MV-4-11 (cell line): ENCODE measurements at places on chromosomes 5 and 9.

GRCh38 chr5:139635191-139635590 lies 13.0 kb upstream of the CXXC5 start:
- DNase-seq: no peak

- no peak for DNase-seq
Observed at GRCh38 chr5:137313526-137314175, 185.5 kb downstream of the SPOCK1 start.

DNA sequence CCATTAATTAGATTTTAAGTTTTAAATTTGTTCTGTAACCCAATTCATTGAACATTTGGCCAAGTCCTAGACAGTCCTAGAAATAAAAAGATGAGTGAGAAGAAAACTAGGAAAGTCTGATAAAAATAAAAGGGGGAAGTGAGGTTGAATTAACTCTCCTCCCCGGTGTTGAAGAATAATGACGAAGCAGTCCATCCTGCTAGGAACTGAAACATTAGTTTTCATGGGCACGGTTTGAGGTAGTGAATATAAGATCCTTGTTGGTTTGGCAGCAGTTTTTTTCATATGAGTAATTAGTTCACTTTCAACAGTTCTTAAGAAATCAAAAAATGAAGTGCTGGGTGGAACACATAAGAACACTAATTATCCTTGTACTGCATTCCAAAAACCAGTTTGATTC lies 103.1 kb downstream of the MTREX start:
- DNase-seq: peak; percentile 94

- DNase-seq: no peak
Observed at GRCh38 chr5:74459984-74460383, 180.5 kb downstream of the ENC1 start.

DNA sequence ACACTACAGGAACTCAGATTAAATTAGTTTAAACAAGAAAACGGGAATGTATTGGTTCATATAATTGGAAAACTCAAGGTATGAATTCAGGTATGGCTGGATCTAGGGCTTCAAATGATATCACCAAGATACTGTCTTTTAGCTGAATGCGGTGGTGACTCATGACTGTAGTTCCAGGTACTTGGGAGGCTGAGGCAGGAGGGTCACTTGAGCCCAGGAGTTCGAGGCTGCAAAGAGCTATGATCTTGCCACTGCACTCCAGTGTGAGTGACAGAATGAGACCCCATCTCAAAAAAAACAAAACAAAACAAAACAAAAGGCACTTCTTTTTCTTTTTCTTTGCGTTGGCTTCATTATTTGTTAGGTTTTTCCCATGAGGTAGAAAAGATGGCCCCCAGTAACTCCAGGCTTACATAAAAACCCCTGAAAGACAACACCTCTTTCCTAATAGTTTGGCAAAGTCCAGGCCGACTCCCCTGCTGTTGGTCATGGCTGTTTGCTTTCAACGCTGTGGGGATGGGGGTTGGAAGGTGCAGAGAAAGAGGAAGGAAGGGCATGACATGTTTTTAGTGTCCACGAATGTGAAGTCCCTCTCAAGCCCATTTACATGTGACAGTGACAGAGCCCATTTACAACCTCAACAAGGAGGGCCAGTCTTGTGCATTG lies 39.8 kb upstream of the CRB2 start:
- peak; percentile 63 for DNase-seq

DNA sequence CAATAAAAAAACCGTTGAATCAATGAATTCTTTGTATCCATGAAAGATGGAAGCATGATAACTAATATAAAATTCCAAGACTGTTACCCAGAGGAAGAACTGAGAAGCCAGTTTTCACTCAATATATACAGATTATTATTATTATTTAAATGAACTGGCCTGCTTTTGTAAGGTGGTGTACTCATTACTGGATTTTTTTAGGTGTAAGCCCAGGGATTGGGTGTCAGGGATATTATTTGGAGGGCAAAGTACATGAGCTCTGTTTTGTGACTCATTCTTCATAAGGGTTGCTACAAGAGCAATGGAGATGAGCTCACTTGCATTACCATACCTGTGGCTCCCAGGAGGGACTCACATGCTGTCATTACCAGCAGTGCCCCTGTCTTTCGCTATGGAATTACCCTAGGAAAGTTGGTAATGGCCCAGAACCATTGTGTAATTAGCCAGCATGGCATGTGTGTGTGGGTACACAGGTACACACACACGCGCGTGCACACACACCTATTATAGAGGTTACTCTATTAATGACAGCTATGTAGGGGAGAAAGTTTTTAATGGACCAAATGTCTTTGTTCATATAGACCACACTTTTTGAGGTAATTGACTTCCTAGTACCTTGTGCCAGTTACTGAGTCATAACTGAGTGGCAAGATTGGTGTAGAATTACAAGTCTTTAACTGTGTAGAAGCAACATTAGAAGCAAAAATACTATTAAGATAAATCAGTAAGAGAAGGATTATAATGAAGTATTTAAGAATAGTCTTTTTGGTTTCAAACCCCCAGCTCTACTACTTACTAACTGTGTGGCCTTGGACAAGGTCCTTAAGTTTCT lies 143.4 kb downstream of the GDNF start:
- no peak for DNase-seq

DNA sequence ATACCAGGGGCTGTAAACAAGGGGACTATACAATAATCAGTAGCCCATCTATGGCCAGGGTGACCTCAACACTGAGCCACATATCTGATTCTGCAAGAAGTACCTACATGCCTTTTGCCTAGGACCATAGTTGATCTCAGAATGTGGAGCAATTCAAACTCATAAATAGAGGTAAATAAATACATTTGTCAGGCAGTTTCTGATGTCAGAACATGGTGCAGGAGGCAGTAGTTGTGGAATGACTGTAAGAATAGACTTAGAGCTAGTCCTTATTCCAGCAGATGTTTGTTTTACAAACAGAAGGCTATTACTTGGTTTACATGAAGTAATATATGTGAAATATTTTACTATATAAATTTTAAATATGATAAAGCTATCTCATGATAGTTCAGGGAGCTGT lies 330.7 kb upstream of the DAB2 start:
- no peak for DNase-seq

DNA sequence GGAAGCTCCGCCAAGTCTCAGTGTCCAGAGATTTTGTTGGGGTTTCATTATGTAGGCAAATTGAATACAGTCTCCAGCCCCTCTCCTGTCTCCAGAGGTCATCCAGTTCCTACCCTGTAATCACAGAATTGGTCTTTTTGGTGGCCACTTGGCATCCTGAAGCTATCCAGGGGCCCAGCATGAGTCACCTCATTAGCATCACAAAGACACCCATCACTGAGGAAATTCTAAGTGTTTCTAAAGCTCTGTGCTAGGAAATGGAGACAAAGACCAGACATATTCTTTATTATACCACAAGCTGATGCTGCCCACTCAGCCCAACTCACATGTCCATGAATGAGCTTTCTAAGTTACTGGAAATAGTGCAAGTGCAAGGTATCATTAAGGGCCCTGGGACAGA lies 229.9 kb downstream of the DOCK8 start:
- no peak for DNase-seq

- DNase-seq: no peak
Observed at GRCh38 chr9:114864471-114864870, 58.6 kb upstream of the TNFSF15 start.

GRCh38 chr9:96417661-96418082 lies 498 bp downstream of the ZNF367 start:
- DNase-seq: no peak

DNA sequence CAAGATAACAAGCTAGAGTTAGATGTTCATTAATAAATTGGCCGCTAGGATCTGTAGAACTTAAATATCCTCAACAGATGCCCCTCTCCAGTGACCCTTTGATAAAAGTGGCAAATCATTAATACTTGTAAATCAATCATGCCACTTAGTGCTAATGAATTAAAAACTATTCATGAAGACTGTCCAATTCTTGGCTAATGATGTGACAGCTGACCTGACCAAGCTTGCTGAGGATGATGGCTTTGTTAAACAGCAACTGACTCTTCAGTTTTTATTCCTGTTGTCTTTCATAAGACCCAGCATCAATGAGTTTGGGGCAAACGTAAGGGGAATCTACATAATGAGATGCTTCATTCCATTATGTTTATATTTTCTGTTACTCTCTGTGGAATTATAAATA lies 396.8 kb upstream of the NMUR2 start:
- DNase-seq: no peak

DNA sequence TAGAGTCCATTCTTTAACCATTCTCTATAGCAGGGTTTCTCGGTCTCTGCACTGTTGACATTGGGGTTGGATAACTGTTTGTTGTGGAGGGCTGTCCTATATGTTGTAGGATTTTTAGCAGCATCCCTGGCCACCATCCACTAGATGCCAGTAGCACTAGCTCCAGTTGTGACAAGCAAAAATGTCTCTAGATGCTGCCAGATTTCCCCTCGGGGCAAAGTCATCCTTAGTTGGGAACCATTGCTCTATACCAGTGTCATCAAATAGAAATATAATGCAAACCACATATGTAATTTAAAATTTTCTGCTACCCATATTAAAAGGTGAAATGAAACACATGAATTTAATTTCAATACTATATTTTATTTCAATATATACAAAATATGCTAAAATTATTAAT lies 2.9 kb downstream of the TTC23L start:
- DNase-seq: no peak

GRCh38 chr5:6404129-6404528 lies 25.8 kb upstream of the MED10 start:
- no peak for DNase-seq

DNA sequence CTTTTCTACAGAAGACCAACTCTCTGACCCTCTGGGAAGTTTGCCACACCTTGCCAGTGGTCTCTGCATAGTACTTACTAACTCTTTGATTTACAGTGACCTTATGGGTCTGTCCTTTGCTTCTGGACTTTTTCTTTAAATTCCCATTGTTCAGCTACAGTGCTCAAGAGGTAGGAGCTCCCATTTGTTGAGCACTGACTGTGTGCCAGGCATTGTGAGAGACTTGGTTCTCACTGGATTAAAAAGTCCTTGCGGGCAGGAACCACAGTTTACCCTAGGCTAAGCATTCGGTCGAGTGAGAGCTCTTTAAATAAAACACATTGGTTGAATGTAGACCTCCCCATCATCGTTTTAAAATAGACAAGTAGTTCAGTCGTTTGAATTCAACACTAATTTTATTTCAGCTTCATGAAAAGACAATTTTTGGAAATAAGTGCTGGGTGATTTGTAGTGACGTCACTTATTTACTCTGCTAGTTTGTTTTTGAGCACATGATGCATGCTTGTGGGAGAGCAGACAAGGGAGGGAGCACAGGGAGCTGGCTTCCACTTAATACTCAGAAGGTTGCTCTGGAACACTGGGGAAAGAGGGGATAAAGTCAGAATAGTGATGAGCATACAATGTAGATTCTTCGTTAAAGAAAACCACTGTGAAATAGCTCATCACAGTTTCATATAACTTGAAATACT lies 27.1 kb downstream of the RASGRF2 start:
- no peak for DNase-seq

GRCh38 chr9:105967797-105968196 lies 273.5 kb downstream of the TMEM38B start:
- DNase-seq: no peak

GRCh38 chr5:140182075-140182711 lies 7.2 kb downstream of the CYSTM1 start:
- no peak for DNase-seq

GRCh38 chr5:38595132-38595745 lies 38.8 kb upstream of the LIFR start:
- no peak for DNase-seq

GRCh38 chr5:2780421-2781171 lies 29.1 kb upstream of the IRX2 start:
- DNase-seq: no peak

DNA sequence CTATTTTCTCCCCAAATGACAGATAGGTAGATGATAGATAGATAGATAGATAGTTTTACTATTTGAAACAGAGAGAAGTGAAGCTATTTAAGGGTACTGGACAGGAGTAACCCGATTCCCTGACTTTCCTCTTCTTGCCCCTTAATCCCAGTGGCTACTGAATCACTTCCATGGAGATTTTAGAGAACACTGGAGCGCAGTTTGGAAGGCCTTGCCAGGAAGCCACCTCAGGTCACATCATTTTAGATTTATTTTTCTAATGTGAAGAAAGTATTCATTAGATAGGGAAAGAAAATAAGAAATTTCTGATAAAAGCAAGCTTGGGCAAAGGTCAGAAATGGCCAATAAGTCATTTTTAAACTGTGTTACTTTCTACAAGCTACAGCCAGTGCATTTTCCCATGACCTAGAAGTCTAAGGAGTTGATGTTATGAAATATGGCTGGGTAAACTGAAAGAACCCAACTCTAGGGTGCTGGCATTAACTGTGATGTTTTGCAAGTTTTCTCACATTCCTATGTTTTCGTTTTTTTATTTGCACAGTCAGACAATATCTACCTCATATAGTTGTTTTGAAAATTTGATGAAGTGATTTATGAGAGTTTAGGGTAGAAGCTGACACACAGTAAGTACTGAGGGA lies 544.7 kb upstream of the PTGER4 start:
- no peak for DNase-seq

- DNase-seq: no peak
Observed at GRCh38 chr9:133768859-133769510, 30.8 kb upstream of the SARDH start.

DNA sequence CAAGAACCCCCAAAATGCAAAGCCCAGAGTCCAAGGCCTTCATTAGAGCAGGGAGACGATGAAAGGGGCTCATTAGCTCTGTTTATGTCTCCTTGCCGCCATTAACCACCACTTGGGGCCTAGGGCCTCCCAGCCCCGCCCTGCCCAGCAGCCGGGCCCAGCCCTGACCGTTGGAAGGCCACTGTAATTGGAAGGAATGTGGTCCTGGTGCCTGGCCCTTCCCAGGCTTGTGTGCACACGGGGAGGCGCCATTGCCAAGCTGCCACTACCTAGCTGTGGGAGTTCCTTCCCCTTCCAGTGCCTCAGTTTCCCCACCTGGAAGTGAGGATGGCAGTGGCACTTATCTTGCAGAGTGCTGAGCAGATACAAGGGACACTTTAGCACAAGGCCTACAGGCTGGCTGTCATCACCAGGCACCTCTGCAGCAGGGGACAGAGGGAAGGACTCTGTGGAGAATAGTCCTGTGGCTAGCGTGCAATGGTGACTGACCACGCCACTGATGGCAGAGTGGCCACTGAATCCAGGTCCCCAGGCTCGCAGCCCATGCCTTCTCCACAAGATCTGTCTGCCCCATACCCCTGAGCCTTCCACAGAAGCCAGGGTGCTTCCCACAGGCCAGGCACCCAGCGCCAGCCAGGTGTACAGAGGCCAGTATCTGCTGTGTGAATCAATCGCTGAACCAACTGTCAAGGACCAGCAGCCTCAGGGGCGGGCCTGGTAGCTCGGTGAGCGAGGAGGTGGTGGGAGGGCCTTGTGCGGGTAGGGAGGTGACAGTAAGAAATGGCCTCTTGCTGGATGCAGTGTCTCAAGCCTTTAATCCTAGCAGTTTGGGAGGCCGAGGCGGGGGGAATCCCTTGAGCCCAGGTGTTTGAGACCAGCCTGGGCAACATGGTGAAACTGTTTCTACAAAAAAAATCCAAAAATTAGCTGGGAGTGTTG lies 20.8 kb downstream of the GBGT1 start:
- DNase-seq: no peak

- no peak for DNase-seq
Observed at GRCh38 chr5:43230707-43231106, 38.7 kb downstream of the NIM1K start.
